ENCODE measurements at places on chromosomes 7 and 10.
A peak's percentile ranks its signal among the peaks of the same experiment; 100 is the strongest.

- DNase-seq, result peak; percentile 92
Measured at GRCh38 chr7:3439333-3440030, 138.4 kb downstream of the SDK1 start.

DNA sequence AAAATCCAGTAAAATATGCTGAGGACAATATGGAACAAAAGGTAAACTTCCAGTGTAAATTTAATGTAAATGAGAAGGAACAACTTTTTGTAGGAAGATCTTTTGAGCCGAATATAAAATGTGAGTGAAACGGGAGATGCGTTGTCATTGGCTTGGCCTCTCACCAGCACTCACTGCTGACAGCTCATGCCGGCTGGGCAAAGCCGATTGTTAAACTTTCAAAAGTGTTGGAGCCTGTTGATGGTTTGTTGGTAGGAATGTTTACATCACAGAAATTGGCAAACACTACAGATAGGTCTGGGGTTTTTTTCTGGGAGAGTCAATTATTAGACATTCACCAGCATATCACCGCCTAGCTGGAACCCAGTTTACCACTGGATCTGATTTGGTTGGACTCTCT, 6.1 kb downstream of the PSTK start:
- no peak for DNase-seq

DNA sequence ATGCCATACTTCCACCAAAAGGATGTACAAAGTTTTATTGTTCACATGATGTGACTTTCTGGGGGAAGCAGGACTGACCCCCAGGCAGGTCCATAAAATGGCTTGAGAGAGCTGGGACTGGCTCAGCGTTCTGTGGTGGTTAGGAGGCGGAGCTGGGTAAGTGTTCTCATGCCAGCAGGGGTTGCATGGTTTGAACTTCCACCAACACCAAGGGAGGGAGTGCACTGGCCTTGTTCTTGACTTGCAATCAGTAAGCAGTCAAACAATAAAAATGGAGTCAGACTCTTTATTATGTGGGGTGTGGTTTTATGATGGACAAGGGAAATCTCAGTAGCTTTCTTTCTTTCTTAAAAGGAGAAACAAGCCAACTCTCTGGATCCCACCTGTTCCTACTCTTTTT, 95.4 kb upstream of the PRR15 start:
- DNase-seq, result no peak

- DNase-seq, result no peak
Measured at GRCh38 chr7:96407427-96407826, 85.5 kb upstream of the SLC25A13 start.

GRCh38 chr7:19715499-19715898, 6.7 kb upstream of the POLR1F start:
- DNase-seq, result no peak

DNA sequence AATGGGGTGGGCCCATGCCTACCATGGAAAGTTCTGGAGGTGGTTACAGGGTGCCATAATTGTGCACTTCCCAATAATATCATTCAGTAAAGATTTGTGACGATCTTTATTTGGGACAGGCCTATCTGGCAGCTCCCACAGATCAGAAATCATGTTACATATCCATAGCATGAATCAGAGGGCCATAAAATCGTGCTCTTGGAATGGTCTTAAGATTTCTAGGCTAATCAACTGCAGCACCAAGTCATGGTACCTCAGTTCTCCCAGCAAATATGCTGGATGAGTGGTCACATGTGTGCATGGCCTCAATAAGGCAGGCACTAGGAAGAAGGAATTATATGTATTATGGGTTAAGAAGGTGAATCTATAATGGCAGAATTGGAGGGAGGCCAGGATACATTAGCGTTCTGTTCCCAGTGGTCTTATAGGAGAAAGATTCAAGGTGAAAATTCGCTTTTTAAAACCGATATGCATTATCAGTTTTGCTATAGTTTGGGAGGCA, 134.7 kb downstream of the NRP1 start:
- no peak for DNase-seq

DNA sequence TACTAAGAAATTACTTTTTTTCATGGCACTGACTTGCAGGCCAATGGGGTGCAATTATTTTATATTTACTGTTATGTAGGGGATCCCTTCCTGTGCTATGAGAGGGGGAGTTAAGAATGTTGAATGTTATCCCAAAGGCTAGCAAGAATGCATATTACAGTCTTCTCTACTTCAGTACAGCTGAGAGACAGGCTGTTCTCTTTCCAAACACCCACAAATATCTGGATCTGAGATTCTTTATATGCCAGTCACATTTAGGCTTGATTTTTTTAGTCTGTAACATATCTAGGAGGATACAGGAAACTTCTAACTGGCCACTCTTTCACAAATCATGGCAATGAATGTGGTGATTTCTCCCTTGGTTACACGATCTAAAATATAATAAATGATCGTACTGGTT, 266.4 kb upstream of the FZD8 start:
- no peak for DNase-seq

- DNase-seq, result no peak
Measured at GRCh38 chr10:109474812-109475211, 448.5 kb downstream of the XPNPEP1 start.
